NCI-H460 (cell line): ENCODE measurements at places on chromosomes 1 and 21.

GRCh38 chr1:231192620-231193163 is 30.8 kb downstream of the TRIM67 start:
- no peak for DNase-seq

GRCh38 chr1:22319608-22320007 is 132.0 kb upstream of the ZBTB40 start:
- DNase-seq = no peak

DNA sequence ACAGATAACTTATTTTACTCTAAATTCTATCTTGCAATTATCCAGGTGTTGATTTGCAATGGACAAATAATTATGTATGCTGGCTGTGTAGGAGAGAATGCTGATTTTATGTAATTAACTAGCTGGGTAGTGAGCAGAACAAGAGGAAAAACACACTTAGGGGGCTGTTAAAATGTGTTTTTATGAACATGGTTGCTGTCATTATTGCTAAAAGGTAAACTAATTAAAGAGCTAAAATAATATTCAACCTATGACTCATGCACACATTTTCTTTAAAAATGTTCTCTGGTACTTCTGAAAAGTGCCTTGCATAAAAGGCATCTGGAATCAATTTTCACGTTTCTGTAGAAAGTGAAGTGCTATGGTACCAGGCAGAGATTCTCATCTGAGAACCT is 192.8 kb upstream of the C8B start:
- DNase-seq = no peak

DNA sequence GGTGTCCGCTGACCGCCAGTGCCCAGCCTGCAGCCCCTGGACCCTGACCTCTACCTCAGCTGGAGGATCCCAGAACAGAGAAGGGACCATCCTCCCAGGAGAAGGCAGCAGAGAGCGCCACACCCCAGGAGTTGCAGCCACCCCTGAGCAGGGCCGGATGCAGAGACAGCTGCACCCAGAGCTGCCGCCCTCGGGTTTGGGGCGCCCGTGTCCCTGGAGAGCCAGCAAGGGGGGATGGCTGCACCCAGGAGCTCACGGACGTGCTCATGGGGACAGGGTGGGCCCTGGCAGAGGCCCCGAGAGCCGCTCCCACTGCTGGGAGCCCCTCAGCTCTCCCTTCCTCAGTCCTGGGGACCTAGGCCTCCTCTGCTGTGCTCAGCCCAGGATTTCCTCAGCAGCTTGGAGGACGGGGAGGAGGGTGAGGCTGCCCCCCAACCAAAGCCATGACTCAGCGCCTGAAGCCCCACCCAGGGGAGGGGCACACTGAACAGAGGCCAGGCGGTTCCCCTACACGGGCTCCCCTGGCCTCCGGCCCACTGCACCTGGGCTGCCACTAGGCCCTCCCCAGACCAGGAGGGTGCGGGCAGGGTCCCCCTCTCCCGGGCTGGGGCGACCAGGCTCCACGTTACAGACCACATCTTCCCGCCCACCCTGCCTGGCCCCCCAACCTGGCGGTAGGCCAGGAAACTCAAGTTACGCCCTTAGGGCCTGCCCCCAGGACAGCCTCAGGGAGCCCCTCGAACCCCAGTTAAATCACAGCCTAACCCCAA is 2.2 kb downstream of the ACAP3 start:
- DNase-seq = peak; percentile 32

GRCh38 chr1:202802998-202803932 is 5.0 kb downstream of the KDM5B start:
- DNase-seq = peak; percentile 49

GRCh38 chr1:167791281-167792187 is 69.8 kb downstream of the MPZL1 start:
- no peak for DNase-seq

DNA sequence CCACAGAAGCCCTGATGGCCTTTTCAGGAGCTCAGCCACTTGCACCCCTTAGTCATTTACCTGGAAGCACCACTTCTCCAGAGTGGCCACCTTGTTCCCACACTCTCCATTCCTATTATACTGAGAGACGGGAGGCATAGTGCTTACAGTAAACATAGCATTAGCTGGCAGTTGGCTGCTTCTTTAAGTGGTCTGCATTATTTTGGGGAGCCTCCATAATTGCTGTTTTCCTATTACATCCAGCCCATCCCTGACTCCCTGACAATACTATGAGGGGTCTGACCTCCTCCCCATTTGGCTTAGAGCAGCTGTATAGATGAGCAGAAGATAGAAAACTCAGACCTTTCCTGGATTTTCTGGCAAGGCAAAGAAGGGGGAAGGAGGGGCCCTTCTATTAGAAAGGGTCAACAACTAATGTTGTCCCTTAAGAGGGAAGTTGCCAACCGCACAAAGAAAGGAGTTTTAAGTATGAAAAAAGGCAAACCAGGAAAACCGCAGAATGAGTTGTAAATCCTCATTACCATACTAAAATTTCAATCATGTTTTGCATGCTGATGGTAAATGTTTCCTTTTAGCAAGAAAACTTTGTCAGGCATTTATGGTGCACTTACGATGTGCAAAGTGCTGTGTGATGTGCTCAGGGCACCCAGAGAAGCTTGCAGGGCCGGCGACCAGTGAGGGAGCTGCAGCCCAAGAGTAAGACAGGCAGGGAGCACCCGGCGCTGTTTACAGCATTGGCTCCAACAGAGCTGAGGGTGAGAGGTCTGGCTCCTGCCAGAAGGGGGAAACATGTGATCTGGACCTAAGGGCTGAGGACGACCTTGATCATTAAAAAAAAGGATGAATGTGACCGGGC is 167.3 kb downstream of the ZZZ3 start:
- no peak for DNase-seq

DNA sequence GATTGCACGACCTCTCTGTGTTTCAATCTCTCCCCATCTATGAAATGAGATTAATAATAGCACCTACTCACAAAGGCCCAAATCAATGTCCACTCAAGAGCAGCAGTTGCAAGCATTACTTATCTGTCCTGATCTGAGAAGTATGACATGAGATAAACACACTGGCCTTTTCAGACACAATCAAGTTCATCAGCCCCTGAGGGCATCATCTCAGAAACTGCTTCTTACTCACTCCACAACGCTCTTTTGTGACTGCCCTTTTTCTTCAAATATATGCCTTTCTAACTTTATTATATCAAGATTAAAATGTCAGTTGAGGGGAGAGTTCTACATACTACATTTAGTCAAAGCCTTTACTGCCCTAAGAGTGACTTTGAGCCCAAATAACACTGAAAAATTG is 371.9 kb upstream of the SPAG17 start:
- DNase-seq = no peak

GRCh38 chr1:27554759-27555699 is 48.9 kb downstream of the AHDC1 start:
- no peak for DNase-seq

DNA sequence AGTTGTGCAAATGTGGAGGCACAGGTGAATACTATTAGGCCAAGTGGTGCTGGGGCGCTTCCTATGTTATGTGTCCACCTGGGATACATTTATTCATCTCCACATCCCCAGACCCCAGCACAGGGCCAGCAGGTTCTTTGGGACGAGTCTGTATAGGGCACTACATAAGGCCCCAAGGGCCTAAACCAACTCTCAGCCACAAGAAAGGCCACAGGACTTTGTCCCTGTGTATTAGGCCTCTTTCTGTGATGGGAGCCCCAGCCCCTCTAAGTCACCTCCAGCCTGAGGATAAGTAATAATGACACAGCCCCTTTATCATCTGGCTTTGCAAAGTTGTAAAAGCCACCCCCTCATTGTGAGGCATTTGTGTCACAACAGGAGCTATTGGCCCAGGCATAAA is 79.2 kb upstream of the CD1D start:
- no peak for DNase-seq

GRCh38 chr1:9654051-9654833 is 2.7 kb downstream of the PIK3CD start:
- no peak for DNase-seq

- DNase-seq = no peak
Measured at GRCh38 chr1:193392686-193393085, 206.3 kb upstream of the B3GALT2 start.

DNA sequence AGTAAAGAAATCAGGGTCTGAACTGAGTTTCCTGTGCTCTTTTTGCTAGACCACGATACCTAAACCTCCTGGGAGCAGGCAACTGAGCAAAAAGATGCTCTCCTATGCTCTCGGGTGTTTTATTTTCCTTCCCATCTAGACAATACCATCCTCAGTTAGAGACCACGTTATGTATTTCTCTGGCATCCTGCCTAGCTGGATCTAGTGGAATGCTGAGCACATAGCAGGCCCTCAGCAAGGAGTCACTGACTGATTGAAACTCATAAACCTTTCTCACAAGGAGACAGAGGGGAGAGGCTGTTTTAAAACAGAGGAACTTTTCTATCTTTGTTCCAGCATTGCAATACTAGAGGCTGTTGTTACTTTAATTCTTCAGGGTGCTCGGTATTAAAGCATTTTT is 168.0 kb downstream of the CYYR1 start:
- no peak for DNase-seq

GRCh38 chr21:41725421-41726031 is 41.3 kb downstream of the RIPK4 start:
- no peak for DNase-seq

DNA sequence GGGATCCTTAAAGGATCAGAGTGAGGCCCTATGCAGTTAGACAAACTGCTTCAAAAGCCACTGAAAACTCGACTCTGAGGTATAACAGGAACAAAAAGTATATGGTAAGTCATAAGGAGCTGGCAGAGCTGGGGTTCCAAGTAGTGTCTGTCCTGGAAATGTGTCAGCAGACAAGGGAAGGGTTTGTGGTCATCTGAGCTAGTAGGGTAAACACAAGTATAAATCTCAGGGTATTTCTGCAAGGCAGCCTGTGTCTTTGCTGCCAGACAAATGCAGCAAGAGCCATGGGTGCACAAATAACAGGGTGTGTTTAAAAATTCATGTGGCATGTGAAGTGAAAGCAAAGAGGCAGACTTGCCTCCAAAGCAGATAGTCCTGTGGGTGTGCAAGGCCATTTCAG is 759.0 kb upstream of the ADAMTS5 start:
- DNase-seq = no peak
